ENCODE measurements at places on chromosomes 7 and 10.

DNA sequence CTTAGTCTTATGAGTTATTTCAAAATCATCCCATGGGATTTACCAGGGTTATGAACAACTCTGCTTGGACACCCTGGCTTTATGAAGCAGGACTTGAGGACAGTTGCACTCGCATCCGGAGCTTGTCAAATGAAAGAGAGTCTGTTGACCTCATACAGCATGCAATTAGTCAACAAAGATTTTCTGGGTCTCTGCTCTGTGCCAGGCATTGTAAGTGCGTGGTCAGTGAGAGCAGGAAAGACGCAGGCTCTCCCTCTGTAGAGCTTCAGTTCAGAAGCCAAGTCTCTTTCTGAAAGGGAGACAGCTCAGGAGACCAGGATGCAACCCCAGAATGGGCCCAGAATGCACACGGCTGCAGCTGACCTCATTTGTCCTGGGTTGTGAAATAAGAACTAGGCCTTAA is 45.5 kb upstream of the DMBT1 start:
- DNase-seq: no peak

DNA sequence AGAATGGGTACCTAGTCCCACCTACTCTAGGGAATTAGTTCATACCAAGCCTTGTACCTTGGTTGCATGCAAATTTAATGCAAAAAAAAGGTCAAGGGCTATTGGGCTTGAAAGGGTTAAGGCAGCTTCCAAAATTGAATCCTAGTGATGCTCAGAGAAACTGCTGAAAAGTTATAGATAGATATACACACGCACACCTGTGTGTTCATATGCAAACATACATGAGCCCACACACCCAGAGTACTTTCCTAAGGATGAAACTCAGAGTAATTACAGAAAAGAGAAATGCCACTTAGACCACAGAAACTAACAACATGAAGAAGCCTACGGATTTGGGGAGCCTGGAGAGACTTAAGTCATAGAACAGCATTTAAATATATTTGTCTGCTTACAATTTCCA is 1.5 kb downstream of the SLC25A13 start:
- DNase-seq: no peak

- DNase-seq: no peak
These were observed 29.5 kb downstream of the FRA10AC1 start for GRCh38 chr10:93672890-93673289.

DNA sequence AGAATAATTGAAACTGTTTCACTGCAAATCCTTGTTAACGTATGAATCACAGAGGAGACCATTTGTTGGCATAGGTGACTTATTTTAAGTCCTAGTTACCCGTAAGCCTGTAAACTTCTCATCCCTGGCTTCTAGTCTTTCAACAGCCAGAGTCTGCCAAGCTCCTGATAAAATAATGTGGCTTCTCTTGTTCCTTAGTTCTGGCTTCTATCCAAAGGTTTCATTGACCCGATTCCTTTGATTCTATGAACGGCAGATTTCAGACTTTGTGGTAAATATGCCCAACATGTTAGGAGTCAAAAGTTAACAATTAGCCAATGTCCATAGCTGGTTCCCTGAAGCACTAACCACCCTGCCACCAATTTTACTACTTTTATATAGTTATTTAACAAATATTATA is 23.3 kb downstream of the DNAH11 start:
- DNase-seq: no peak

- peak; percentile 63 for DNase-seq
These were observed 29.2 kb upstream of the PROSER2 start for GRCh38 chr10:11793762-11794479.

GRCh38 chr7:96400518-96400917 is 78.6 kb upstream of the SLC25A13 start:
- no peak for DNase-seq

GRCh38 chr7:118758582-118758981 is 534.1 kb downstream of the ANKRD7 start:
- DNase-seq: no peak

DNA sequence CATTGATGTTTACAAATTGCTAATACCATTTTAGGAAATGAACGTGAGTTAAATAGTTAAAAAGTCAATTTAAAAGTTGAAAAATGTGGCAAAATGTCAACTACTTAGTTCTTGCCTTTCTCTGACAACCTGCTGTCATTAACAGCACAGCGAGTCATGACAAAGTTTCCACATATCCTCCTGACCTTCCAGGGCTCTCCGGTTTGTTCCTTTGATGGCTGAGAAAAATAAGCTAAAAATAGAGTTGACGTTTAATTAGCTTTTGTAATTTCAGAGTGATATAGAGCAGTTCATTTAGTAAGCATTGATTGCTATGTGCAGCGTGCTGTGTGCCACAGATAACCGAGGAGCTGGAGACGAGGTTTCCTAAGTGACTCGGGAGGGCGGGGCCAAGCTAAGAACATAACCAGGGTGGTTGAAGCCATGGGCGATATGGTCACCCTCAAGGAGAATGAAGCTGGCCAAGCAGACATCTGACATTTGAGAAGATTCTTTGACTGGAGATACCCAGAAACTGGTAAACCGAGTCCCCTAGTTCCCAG is 47.9 kb downstream of the OGDH start:
- DNase-seq: no peak

DNA sequence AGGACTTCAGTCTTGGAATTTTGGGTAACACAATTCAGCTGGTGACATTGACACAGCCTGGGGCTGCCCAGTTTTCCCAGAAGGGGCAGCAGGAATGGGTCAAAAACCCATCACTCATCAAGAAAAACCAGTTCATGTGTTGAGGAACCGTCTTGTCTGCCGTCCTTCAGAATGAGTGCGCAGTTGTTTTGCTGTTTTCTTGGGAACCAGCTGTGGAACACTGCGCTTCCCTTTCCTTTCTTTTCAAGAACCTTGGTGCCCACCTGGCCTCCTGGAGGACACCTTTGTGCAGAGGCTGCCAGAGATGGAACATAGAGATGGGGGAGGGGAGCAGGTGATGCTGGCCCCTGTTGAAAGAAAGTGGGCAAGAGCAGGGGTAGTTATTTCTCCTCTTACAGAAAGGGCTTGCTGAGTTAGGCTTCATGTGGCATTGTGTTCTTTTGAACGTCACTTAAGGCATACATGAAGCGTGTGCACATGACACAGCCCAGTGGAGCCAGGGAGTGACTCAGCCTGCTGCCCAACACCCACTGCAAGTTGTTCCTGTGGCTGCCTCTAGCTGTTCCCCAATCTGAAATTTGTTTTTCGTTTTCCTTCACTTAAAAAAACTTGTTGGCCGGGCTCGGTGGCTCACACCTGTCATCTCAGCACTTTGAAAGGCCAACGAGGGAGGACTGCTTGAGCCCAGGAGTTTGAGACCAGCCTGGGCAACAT is 87.4 kb upstream of the TNS3 start:
- DNase-seq: no peak

DNA sequence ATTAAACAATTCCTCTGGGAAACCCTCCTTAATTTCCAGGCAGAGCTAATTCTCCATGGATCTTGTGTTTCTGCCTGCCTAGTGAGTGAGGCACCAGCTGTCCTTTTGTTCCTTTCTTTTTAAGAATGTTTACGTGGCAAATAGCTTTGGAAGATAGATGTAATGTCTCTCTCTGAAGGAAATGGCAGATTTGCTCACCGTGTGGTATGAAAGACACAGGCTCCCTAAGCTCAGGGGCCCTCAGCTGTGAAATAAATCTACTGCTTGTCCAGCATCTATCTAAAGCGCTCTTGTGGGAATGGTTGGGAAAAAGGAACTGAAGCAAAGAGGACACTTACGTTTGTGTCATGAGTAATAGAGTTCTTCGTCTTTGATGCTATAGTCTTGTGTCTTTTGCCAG is 64.6 kb downstream of the FAS start:
- no peak for DNase-seq

- no peak for DNase-seq
These were observed 21.6 kb downstream of the MEST start for GRCh38 chr7:130513447-130513846.

DNA sequence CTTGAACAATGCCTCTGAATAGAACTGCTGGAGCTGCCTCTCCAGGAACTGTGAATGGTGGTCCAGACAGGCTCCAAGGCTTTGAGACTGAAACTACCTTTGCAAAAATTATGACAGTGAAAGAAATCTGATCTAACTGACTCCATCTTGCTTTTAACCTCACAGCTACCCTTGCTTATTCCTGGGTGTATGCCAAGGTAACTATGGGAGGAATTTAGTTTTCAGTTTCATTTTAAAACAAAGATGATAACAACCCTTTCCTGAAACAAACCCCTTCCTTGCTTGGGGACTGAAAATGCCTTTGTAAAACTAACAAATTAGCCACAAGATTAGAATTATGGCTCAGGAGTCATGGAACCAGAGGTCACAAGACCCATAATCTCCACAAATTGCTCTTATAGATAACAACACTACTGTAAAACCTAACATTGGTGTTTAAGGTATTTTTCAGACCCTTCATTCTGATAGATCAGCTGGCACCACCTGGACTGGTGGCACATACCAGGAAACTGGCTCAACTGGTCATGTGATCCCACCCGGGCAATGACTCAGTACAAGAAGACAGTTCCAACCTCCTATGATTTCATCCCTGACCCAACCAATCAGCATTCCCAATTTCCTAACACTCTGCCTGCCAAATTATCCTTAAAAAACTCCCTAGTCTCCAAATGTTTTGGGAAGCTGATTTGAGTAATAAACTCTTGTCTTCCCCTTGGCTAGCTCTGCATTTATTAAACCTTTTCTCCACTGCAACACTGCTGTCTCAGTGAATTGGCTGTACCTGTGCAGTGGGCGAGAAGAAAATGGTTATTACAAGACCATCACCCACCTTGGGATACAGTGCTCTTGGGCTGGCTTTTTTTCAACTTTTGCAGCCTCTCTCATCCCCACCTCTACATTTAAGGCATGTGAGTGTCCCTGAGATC is 608.1 kb downstream of the TYW1 start:
- DNase-seq: no peak

GRCh38 chr7:97770850-97771249 is 39.0 kb downstream of the TAC1 start:
- DNase-seq: no peak

DNA sequence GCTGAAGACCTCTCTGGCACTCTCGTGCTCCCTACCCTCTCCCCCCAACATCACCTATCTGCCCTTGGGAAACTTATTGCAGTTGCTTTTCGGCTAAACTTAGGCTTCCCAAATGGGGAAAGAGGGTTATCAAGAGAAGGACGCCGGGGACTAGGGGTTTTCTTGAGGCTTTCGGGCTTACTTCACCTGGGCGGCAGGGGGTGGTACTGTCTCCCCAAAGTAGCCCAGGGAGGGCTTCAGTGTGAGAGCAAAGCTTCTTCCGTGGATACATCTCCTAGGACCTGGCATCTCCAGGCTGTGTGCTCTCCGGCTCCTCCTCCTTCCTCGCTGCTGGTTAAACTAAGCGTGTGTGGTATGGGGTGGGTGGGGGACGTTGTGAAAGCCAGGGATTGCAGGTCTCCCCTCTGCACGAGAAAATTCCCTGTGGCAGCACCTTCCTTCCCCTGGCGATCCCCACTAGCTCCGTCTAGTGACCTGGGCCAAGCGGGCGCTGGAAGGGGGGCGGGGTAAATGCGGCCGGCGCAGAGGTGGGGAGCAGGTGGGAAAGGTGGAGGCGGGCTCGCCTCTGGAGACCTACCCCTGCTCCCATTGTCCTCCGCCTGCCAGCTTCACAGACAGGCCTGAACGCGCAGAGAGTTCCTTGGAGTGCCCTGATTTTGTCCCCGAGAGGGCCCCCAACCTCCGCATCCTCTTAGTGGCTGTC is 1.1 kb downstream of the PLXDC2 start:
- no peak for DNase-seq

DNA sequence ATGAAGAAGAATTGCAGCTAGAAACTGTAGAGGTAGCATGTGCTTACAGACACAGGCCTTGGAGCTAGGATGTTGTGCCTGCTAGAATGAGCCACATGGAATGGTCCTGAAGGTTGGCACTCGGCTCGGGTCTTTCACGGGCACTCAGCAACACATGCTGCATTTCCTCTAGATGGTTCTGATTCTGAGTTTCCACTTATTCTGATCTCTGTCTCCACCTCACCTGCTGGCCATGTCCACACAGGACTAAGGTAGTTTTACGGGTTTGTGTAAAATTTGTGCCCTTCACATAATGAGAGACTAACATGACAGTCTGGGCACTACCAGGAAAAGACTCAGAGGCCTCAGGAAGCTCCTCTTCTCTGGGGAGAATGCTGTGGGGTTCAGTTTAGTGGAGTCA is 444.8 kb upstream of the MKI67 start:
- no peak for DNase-seq

DNA sequence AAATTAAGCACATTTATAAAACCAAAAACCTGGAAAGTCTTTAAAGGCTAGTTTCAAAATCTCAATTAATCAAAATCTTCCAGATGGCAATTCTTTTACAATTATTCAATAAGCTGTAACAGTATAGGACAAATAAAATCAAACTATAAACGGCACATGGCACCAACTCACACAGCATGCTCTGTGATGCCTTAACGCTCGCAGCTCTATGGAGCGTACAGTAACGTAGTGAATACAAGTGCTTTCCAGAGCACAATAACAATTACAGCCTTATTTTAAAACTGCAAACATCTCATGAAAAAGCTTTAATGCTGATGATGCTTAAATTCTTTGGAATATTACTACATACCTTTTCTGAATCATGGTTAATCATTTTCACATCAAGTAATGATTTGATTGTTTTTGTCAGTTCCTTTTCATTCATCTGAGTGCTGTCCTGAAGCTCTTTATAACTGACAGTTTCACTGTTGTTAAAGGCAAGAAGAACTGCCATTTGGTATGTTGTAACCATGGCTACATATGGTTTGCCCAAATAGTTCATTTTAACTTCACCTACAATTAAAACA is 74.2 kb downstream of the CUL2 start:
- no peak for DNase-seq
